ENCODE measurements at places on chromosomes 5 and 9.

DNA sequence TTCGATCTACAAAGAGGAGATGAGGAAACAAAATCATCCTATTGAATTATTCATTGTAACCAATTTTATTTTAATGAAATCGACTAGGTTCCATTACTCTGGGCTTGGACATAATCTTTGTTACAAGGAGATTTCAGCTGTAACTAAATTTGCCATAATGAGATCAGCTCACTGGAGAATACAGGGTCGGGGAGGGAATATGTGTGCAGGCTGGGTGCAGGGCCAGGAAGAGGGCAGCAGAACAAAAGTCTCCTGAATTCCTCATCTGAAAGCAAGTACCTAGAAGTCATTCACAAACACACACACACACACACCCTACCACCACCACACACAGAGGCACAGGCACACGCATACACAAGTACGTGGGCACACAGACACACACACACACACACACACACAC lies 151.2 kb downstream of the PAPPA start:
- DNase-seq = no peak

DNA sequence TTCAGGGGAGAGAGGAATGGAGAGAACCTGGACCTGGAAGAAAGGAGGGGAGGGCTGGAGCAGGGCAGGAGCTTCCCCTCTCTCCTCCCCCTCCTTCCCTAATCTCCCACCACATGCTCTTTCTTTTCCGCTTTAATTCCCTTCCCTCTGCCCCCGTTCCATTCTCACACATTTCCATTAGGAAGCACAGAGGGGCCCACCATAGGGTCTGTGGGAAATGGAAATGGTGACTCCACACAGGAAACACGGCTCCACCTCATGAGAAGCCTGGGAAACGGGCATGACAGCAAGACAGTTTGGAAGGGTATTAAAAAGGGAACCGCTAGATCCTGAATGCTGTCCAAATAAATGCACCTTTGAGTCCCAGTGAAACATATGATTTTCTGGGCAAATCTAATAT lies 64.9 kb upstream of the ENTREP1 start:
- no peak for DNase-seq

DNA sequence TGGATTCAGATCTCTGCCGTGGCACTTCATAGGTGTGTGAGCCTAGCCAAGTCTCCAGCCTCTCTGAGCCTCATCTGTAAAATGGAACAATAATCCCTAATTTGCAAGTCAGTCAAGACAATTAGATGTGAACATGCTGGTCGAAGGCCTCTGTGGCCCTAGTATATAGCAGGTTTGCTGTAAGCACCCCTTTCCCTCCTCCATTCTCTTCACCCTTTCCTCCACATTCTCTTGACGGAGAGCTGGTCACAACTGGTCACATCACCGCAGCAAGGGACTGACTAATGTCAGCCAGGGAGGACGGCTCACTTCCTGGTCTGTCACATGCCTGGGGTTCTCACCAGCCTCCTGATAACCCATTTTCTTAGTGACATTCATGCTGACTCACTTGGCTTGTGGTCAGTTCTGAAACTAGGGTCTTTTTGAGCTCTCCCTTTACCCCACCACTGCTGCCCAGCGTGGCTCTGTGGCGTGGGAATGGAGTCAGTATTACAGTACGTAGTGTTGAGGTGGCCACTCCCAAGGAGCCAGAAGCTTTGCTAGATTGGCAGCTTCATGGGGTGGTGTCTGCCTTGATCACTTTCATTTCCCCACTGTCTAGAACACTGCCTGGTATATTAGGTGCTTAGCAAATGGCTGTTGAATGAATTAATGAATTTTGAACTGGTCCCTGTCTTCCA lies 47.8 kb downstream of the ERGIC1 start:
- peak; percentile 78 for DNase-seq

- DNase-seq = no peak
These were observed 54.1 kb downstream of the IL31RA start for GRCh38 chr5:55905251-55905650.

- DNase-seq = no peak
These were observed 77.0 kb upstream of the DAP start for GRCh38 chr5:10838038-10838437.

GRCh38 chr5:133552925-133553525 lies 59.3 kb downstream of the FSTL4 start:
- DNase-seq = peak; percentile 69

DNA sequence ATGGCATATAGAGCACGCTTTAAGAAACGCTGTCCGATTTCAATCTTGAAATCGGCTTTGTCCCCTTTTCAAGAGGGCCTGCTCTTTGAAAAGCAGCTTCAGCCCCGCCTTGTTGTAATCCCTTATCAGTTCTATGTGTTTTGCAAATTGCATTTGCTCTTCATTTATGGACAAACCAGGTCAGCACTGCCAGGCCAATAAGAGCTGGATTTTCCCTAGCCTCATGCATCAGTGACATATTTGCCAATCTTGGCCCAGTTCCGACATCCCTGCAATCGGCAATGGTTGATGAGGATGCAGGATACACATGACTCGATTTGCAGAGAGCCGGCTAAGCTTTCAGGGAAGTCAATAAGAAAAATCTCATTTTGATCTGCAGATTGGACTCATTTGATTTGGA lies 529.1 kb upstream of the CLINT1 start:
- no peak for DNase-seq

- DNase-seq = peak; percentile 78
These were observed 131.8 kb downstream of the GNAQ start for GRCh38 chr9:77899679-77900354.

DNA sequence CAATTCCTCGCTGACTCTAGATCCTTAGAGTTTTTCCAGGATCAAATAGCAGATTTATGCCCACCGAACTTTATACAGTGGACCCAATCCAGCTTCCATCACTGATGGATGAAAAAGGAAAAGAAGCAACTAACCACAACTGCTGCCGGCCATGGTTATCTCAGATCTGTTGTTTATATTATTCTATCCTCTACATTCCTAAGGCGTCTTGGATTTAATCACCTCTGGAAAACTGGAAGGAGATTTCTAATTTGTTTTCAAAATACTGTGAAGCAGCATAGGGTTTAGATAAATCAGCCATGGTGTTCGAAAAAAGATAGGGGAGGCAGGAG lies 663 bp upstream of the ZNF366 start:
- DNase-seq = no peak

- DNase-seq = no peak
These were observed 72.4 kb upstream of the FBXW11 start for GRCh38 chr5:172078726-172079345.

DNA sequence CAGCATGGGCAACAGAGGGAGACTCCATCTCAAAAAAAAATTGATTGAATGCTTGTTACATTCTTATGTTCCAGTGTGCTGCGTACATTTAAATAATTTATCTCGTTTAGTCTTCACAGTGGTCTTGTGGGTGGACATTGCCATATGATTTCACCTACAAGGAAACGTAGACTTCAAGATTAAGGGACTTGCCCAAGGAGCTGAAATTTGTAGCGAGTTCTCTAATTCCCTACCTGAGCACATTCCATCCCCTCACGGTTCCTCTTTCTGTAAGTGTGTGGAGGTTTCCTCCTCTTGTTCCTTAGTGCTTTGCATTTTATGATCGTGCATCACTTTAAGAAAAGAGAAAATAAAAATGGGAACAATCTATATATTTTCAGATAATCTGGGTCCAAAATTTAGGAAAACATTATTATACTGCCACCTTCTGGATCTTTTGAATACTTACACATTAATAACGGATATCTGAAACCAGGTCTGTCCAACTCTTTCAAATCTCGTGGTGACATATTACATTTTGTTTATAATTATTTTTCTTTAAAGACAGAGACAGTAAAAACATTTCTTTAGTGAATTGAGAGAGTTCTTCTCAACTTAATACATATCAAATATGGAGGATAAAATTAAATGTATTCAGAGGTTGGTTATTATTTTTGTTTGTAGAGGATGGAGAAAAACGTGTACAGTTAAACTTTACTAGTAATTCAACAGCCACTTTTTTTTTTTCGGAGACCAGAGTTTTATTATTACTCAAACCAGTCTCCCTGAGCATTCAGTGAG lies 29.9 kb upstream of the C7 start:
- peak; percentile 59 for DNase-seq

- DNase-seq = peak; percentile 44
These were observed 317.3 kb upstream of the PRR16 start for GRCh38 chr5:120146787-120147186.

- DNase-seq = no peak
These were observed 13.4 kb downstream of the IPPK start for GRCh38 chr9:92656537-92656925.

DNA sequence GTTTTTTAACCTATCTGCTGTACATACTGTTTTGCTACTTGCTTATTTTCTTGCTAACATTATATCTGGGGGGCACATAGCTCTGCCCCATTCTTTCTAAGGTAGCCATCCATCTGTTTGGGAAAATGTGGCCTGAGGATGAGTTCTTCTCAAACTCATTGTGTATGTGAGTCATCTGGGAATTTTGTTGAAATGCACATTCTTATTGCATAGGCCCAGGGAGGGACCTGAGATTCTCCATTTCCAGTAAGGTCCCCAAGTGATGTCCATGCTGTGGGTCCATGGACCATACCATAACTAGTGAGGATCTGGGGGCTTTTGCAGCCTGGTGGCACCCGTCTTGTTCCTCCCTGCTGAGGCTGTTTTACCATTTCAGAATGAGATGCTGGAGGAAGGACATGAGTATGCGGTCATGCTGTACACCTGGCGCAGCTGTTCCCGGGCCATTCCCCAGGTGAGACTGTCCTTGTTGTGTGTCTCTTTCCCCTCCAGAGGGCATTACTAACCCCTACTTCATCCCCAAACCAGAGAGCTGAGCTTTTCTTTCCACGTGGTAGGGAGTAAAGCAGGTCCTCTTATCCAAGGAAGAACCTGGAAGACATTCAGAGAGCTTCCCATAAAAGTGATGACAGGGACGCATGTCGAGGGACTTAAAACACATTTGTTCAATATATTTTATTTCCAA lies 28.6 kb downstream of the CYFIP2 start:
- DNase-seq = no peak

DNA sequence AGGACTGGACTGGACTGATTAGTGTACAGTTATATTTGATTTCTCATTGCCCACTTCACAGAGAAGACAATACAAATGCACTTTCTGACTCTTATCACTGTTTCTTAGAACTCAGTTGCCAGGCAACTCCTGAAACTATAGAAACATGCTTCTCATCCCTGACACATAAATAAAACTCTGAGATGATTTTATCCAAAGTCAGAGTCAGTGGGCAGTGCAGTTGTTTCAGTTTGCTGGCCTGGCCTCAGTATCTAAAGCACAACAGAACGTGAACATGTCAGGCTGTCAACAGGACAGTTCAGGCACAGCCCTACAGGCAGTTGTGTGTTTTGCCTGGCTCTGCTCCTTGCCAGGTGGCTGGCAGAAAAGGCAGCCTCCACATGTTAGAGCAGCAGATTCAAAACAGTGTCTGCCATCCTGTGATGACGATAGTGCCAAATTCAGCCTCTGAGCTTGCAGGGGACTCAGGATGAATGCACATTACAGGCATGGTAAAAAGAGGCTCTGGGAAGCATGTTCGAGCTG lies 65.1 kb upstream of the CCDC152 start:
- DNase-seq = no peak

- no peak for DNase-seq
These were observed 28.8 kb downstream of the C5 start for GRCh38 chr9:121021301-121021700.

DNA sequence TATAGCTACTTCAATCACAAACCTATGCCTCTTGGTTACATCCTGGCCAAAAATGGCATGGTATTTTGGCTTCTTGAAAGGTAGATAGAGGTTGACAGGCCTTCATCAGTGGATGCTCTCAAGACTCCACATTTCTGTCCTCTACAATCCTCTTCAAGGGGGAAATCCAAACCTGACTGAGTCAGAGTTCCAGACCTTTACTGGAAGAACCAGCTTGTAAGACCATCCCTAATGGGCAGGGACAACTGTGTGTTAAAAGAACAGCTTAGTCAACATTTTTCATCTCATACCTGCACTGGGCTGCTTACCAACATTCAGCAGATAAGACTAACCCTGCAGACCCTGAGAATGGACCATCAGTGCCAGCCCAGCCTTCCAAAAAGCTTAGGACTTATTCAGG lies 155.7 kb downstream of the CDK5RAP2 start:
- no peak for DNase-seq

GRCh38 chr5:171650597-171650996 lies 135.0 kb upstream of the SMIM23 start:
- no peak for DNase-seq

- DNase-seq = peak; percentile 21
These were observed 27.0 kb downstream of the SUB1 start for GRCh38 chr5:32612134-32612888.

- peak; percentile 45 for DNase-seq
These were observed 111.0 kb downstream of the DPYSL3 start for GRCh38 chr5:147398860-147399259.

DNA sequence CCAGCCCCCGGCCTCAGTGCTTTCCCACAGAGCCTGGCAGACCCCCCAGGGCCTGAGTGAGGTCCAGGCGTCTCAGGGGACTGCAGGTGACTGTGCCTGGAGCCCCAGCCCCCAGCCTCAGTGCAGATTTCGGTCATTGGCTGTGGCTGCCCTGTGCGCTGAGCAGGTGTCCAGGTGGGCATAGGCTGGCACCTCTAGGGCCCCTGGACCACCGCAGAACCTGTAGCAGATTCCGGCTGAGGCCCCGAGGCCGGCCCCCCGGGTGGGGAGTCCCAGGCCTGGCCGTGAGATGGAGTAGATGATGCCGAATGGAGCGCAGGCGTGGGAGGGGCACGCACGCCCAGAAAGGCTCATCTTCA lies 12.1 kb downstream of the EXD3 start:
- no peak for DNase-seq

DNA sequence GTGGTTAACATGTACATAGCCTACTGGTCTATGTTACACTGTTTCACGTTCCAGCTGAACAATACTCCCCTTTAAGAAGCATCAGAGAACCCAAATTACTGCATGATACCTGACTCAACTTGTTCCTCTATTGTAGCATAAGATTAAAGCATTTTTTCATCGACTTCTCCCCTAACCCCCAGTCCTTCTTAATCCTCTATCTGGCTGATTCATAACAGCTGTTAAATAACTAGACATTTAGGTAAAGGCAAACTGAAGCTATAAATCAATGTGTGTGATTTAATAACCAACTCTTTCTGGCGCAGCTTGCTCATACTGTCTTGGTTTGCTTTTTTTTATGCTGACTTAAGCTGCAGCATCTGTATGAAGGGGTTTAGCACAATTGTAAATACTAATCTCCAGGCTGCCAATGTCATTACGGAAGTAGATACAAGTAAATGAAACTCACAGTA lies 94.2 kb upstream of the MTAP start:
- DNase-seq = peak; percentile 23

DNA sequence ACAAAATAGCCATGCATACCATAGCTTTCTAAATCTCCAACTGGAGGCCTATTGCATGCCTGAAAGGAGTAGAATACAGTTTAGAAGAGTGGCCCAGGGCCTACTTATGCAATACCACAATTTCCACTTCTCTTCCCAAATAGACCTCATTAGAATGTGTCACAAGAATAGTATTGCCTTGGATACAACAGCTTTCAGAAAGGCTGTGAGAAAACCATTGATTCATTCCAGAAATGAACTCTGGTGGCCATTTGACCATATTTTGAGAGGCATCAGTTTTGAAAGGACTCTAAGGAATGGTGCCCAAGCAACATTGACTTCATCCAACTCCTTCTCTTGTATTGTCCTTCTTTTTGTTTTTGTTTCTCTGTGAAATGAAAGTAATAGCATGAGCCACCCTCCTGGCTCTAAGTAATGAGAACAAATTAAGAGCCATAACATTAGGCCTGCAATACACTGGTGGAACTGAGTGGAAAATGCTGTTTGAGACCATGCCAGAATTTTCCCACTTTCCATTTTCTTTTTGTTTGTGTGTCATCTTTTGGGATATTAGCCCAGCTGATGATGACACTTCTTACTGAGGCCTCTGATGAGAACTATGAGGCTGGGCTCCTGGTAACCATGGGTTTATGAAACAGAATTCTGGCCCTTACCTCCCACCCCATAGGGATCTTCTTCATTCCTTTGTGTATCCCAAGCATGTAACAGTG lies 90.2 kb downstream of the TMEM174 start:
- peak; percentile 68 for DNase-seq

Measured in GM23248 (cell line).